Right cardiac atrium (tissue), 5 donors: ENCODE measurements at places on chromosomes 1 and 21. TPM values are rescaled to one million over a fixed set of nuclear protein-coding genes. Genes with fewer than 3 reads are reported as not detected.

DNA sequence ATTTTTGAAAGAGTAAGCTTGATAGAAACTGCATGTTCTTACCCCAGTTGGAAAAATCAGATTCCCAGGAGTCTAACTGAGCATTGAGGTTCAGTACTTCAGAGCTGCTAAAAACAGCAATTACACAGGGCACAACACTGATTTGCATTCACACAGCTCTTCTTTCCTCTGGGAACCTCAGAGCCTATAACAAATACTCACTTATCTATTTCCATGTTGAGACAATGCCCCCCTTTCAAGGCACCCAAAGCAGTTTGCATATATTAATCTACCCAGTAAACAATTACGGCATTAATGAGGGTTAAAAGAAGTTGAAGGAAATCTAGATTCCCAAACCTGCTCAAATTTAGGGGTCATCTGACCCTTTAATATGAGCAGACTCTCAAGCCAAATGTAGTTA, 126.9 kb upstream of the SLC35F3 start:
- no peak for DNase-seq

- no peak for DNase-seq
These were observed 648 bp upstream of the RGS7 start for GRCh38 chr1:241357366-241358340.

PCBP3 gene
- total RNA-seq: 4.5 TPM

GRCh38 chr1:198657550-198658064, 18.8 kb downstream of the PTPRC start:
- no peak for DNase-seq

PLA2G2E gene
- total RNA-seq: not detected

- DNase-seq: no peak
These were observed 6.8 kb downstream of the ARV1 start for GRCh38 chr1:230985711-230986110.

- DNase-seq: no peak
These were observed 1152.2 kb upstream of the ADGRL4 start for GRCh38 chr1:80158771-80159170.

DNA sequence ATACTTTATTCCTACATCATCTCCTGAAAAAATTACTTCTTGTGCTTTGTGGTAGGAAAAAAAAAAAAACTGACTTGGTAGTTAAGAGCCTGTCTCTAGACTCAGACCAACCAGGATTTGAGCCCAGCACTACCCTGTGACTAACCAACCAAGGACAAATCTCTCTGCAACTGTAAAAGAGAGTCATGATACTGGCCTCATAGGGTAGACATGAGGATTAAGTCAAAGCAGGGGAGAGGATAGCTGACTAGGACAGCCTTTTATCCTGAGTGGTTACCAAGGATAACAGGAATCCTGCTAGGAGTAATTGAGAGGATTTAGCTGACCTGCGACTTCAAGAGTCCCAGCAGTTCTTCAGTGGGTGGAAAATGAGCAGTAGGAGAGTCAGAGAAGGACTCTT, 112.8 kb downstream of the C1orf21 start:
- no peak for DNase-seq

GRCh38 chr1:187961895-187962294, 1133.1 kb downstream of the PLA2G4A start:
- no peak for DNase-seq

GRCh38 chr1:52365071-52365745, 797 bp downstream of the CC2D1B start:
- DNase-seq: peak; percentile 72

CELA3A gene
- total RNA-seq: 0.86 TPM

SLC44A3 gene
- total RNA-seq: 4.4 TPM
